Transverse colon (tissue), 4 donors: ENCODE measurements at places on chromosomes 1 and 21.

DNA sequence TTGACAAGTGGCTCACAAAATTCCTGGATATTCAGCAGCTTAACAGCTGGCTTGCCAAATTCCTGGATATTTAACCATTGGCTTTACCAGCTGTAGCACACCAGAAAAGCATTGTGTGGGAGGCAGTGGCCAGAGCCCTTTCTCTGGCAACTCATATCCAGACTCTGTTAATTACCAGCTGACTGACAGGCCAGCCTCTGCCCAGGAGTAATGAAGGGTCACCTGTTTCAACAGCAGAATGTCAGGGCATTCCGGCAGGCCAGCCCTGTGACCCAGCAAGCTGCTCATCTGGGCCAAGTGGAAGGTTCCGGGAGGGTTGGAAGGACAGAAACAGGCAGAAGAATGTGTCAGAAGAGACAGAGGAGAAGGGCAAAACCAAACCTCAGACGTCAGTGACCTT lies 35.2 kb upstream of the KIRREL1 start:
- no peak for DNase-seq

DNA sequence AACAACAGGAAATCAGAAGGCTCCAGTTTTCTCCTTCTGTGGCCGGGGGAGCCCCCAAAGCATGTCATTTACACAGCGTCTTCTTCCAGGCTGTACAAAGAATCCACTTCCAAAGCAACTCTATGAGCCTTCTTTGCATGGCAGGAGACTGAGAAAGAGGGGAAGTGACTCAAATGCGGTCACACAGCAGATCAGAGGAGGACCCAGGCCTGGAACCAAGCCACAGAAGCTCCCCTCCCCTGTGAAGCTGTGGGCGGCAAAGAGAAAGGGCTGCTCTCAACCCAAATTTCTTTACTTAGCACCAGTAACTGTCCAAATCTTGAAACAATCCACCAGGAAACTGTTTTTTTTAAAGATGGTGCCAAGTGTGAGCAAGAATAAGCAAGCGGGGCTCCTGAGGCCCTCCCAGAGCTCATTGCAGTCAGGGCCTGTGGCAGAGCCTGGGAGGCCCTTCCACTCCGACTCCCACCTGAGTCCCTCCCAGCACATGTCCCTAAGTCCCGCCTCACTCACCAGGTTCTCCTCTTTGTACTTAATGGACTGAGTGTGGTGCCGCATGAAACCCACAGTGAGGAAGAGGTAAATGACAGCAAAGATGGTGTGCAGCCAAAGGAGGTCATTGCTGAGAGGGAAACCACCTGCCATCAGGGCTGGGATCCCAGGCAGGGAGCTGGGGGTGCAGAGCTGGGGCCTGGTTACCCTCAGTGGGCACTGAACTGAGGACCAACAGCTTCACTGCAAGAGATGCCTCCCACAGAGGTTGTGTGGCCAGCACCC lies 15.9 kb downstream of the TMEM63A start:
- no peak for DNase-seq

DNA sequence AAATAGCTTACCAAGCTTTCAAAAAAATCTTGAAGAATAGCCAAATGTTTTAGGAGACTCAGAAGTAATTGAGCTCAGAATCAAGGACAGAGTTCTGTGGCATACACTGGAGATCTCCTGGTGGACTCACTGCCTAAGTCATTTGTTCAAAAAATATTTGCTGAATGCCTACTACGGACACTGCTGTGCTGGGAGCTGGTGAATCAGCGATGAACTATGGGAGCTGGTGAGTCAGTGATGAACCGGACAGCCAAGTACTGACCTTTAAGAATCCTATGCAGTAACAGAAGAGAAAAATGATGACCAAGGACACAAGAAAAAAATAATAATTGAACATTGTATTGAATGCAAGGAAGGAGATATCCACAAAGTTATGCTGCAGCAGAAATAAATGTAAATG lies 717.9 kb upstream of the CXADR start:
- no peak for DNase-seq

- DNase-seq, result no peak
Measured at GRCh38 chr1:41641475-41641814, 157.0 kb upstream of the EDN2 start.

DNA sequence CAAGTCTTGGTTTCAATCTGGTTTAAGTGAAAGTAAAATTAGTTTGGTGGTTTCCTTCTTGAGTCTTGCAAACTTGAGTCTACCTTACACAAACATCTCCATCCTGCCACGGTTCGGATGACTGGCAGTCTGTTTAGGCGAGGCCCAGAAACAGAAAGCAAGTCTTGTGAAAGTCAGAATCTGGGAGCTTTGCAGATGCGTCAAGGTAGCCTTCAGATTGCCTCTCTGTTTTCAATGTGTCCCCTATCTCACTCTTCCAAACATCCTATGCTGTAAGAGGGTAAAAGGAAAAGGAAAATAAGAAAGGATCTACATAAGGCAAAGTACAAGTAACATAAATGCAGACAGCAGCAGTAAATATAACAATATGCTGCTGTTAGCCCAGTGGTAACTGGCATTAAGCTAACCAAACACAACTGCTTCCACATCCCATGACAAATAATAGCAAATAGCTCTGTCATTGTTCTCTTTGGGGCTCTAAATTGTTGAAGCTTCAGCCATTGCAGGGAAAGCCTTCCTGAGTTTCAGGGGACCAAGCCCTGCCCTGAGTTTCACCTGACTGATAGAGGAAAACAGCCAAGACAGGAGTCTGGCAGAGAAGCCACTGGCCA lies 26.2 kb upstream of the C1orf105 start:
- peak; percentile 52 for DNase-seq

DNA sequence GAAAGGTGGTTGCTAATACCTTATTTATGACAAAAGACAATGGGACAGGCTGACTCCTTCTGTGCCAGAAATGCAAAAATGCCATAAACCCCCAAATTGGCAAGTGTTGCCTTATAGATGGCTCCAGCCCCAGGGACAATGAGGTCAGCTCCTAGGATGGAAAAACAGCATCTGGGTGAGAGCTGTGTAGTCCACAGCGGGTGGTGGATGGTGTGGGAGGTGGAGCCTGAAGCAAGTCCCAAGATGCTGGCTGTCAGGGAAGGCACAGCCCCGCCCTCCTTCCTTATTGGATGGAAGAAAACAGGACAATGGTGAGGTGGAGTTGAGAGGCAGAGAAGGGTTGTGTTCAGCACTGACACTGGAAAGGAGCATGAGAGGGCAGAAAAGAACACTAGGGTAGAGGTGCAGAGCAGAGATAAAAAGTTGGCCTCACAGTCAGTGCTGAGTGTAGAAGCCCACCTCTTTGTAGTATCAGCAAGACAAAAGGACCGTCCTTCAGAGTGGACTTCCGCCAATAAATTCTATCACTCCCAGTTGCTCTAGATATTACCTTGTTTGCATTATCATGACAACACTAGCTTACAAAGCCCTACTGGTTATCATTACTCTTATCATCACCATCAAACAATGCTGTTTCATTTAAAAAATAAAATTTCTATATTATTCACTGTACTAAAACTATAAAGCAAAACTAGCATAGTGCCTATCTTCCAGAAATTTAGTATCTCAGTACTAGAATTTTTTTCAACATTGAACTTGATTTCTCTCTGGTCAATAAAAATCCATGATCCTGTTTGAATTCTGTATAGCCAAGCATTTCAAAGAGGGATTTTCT lies 3.7 kb upstream of the SDE2 start:
- DNase-seq, result peak; percentile 51

DNA sequence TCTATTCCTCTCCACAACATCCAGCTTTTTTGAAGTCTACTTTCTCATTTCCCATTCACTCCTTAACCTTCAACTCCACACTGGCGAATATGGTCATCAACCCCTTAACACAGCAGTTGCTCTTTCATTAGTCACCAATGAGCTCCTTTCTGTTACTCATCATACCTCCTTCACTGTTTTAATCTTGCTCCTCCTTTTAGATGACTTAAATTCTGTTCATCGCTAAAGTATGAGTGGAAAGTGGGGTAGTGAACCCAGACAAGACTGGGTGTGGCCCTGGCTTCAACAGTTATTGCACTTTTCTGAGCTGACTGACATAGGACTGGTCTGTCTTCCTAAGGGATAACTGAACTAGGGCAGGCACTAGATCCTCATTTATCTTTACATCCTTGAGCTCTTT lies 51.3 kb downstream of the AKT3 start:
- DNase-seq, result no peak

- no peak for DNase-seq
Measured at GRCh38 chr21:28922368-28922767, 70.3 kb downstream of the LTN1 start.

DNA sequence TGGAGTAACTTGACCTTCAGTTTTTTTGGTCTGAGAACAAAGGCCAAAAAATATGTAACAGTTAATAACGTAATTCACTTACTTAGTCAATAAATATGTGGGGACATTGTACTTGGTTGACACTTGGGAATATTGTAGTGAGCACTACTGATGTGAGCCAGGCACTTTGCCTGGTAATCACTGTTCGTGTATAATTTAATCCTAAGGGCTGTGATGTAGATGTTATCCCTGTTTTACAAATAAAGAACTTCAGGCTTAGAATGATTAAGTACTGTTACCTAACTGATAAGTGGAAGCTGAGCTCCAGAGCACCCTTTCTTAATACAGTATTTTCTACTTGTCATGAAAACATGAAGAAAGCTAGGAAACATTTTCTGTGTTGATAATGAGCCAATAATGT lies 28.0 kb downstream of the PTBP2 start:
- DNase-seq, result no peak

- DNase-seq, result no peak
Measured at GRCh38 chr1:69506311-69506710, 61.4 kb upstream of the LRRC7 start.

DNA sequence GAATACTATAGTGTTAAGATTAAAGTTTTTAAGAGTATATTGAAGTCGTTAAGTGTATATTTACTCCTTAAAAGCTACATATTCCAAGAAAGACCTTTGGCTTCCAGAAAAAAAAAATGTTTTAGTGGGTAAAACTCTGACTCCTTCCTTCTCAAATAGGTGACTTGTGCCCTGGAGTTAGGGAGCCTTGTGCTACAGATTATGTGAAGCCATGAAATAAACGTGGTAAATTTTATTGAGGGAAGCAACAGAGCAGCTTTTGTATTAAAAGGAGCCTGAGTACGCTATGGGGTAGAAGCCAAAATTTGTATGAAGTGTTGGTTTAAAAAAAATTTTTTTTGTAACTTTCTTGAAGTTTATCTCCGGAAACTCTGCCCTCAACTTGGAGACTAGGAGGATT lies 994 bp downstream of the RO60 start:
- DNase-seq, result no peak

DNA sequence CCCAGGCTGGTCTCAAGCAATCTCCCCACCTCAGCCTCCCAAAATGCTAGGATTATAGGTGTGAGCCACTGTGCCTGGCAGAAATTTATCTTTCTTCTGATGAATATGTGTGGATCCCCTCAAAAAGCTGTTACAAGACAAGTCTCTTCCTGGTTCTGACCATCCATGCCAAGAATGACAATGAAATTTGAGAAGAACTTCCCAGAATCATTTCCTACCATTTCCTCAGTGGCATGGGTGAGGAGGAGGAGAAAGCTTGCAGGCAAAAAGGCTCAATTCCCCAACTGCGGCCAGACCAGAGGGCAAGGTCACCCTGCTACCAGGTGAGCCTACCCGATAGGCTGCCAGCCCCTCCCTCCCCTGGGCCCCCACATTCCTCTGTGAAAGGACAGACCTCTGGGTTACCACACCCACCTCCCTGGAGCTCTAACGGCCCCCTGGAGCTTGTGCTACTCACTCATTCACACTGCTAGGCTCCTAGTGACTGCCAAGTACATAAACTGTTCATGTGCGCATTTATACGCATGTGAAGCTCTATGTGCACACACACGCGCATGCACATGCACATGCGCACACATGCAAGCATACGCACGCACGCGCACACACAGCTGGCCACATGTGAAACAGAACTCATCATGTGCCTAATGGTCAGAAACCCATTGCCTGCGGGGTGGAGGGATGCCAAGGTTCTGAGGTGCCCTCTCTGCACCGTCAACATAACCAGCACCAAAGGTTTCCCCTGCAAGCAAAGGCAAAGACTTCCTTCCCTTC lies 17.0 kb downstream of the MRAP start:
- DNase-seq, result no peak

DNA sequence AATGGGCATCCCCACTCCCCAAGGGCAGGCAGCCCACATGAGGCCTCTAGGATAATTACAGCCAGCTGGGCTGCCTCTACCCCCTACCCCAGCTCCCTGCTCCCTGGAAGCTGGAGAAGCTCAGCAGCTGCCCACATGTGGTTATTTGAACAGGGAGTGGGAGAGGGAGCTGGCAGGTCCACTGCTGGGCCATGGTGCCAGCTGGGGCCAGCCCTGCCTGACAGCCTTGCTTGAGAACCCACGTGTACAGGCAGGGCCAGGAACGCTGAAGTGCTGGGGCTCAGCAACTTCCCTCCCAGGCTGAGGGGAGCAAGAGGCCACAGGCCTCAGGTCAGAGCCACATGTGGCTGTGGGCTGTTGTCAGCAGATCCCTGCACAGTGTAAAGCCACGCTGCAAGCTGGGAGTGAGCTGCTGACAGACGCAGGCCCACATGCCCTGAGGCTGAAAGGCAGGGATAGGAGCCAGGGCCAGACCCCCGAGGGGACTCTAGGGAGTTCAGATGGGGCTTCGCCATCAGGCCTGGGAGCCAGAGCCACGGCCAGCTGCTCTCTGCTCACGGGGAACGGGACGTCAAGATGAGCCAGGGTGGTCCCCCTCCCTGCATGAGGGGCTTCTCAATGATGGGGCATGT lies 129.0 kb downstream of the SYF2 start:
- DNase-seq, result no peak

GRCh38 chr1:95171270-95172245 lies 54.4 kb downstream of the TLCD4 start:
- DNase-seq, result no peak

DNA sequence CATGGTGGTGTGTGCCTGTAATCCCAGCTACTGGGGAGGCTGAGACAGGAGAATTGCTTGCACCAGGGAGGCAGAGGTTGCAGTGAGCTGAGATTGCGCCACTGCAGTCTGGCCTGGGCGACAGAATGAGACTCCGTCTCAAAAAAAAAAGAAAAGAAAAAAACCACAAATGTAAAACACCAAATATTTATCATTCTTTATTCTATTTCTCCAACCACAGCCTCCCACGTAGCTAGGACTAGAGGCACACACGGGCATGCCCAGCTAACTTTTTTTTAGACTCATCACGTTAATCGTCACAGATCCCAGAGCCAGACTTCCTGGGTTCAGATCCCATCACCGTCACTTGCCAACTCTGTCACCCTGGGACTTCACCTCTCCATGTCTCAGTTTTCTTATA lies 13.5 kb downstream of the DNAJC16 start:
- DNase-seq, result no peak

- DNase-seq, result no peak
Measured at GRCh38 chr1:211490821-211491415, 1.0 kb downstream of the RD3 start.

GRCh38 chr21:34612557-34612956 lies 2.4 kb downstream of the RCAN1 start:
- DNase-seq, result no peak

DNA sequence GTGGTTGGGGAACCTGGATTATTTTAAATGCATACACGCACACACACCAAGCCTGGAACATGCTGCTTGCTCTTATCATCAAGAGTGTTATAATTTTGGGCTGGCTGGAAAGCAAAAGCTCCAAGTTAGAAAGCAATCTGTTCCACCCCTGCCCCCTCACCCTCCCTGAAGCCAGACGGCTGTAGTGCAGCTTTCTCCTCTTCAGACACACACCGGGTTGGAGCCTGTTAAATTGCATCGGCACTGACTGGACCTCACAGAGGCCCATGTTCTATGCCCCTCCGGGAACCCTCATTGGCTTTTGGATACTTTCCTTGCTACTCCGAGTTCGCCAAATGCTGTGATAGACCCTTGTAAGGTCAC lies 90.6 kb upstream of the KCNJ15 start:
- DNase-seq, result no peak

- no peak for DNase-seq
Measured at GRCh38 chr21:46079352-46080170, 18.4 kb upstream of the COL6A2 start.

- DNase-seq, result no peak
Measured at GRCh38 chr1:5720484-5720883, 271.7 kb downstream of the NPHP4 start.
